Left ventricle myocardium inferior (tissue), 1 donor: ENCODE measurements at places on chromosomes 5 and 9. TPM values are rescaled to one million over a fixed set of nuclear protein-coding genes. Genes with fewer than 3 reads are reported as not detected.

TLX3 gene
- not detected for total RNA-seq

ABCA2 gene
- total RNA-seq = 29.9 TPM

POC5 gene
- 2.7 TPM for total RNA-seq

FOXD4L4 gene
- total RNA-seq = not detected

SH3TC2 gene
- total RNA-seq = 9.4 TPM

CTXN3 gene
- not detected for total RNA-seq

SARDH gene
- 0.63 TPM for total RNA-seq

AHRR gene
- 1.4 TPM for total RNA-seq

B4GALT1 gene
- 37.1 TPM for total RNA-seq

LECT2 gene
- total RNA-seq = not detected

NR2F1 gene
- total RNA-seq = 0.47 TPM

CTNNAL1 gene
- total RNA-seq = 78.2 TPM

C5orf46 gene
- 12.0 TPM for total RNA-seq

CERT1 gene
- total RNA-seq = 28.8 TPM

CCL27 gene
- total RNA-seq = 0.41 TPM

TAS2R1 gene
- total RNA-seq = not detected

PCDHGC5 gene
- 2.9 TPM for total RNA-seq

NFIL3 gene
- total RNA-seq = 25.6 TPM

HTR1A gene
- total RNA-seq = not detected

PTGS1 gene
- 6.7 TPM for total RNA-seq

LAMC3 gene
- 0.66 TPM for total RNA-seq

LPAR1 gene
- 12.4 TPM for total RNA-seq

PCSK1 gene
- 0.38 TPM for total RNA-seq

WDR70 gene
- 18.7 TPM for total RNA-seq

NKD2 gene
- 3.7 TPM for total RNA-seq

RORB gene
- 1.2 TPM for total RNA-seq

HMCN2 gene
- total RNA-seq = 5.5 TPM

AFAP1L1 gene
- 40.6 TPM for total RNA-seq

KLF4 gene
- 28.0 TPM for total RNA-seq

DDX4 gene
- not detected for total RNA-seq

SLC4A9 gene
- 0.44 TPM for total RNA-seq

C1QTNF3 gene
- 0.49 TPM for total RNA-seq

LCN10 gene
- total RNA-seq = 9.6 TPM

HRH2 gene
- total RNA-seq = 47.7 TPM

CEL gene
- total RNA-seq = 1.9 TPM

PTPDC1 gene
- 7.9 TPM for total RNA-seq

PCDHB14 gene
- 1.9 TPM for total RNA-seq

IRX4 gene
- 18.6 TPM for total RNA-seq

RANBP3L gene
- 0.47 TPM for total RNA-seq

TXNDC8 gene
- not detected for total RNA-seq

NREP gene
- total RNA-seq = 27.5 TPM

PPP3R2 gene
- total RNA-seq = not detected

C5 gene
- total RNA-seq = 0.63 TPM

OBP2B gene
- not detected for total RNA-seq

CAVIN4 gene
- 50.9 TPM for total RNA-seq

TBCA gene
- 147 TPM for total RNA-seq
